ENCODE measurements at places on chromosomes 1 and 21. TPM values are rescaled to one million over a fixed set of nuclear protein-coding genes. Genes with fewer than 3 reads are reported as not detected.

- DNase-seq: no peak
Measured at GRCh38 chr1:103120981-103121380, 12.7 kb upstream of the COL11A1 start.

GRCh38 chr1:207286786-207287468 lies 34.6 kb upstream of the CD55 start:
- no peak for DNase-seq

DNA sequence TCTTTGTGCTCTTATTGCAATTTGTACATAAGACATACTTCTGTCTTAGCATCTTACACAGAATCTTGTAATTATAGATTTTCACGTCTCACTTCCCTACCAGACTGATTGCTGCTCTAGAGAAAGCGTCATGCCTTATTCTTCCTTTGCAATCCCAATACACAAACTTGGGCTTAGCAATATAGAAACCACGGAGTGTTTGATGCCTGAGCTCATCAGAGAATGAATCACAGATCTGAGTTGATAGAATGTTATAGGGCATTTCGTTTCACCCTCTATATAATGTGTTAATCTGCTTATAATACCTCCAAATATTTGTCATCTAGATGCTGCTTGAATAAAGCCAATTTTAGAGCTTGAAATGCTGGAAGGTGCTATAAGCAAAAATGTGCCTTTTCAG lies 6.6 kb downstream of the FMO1 start:
- DNase-seq: no peak

DNA sequence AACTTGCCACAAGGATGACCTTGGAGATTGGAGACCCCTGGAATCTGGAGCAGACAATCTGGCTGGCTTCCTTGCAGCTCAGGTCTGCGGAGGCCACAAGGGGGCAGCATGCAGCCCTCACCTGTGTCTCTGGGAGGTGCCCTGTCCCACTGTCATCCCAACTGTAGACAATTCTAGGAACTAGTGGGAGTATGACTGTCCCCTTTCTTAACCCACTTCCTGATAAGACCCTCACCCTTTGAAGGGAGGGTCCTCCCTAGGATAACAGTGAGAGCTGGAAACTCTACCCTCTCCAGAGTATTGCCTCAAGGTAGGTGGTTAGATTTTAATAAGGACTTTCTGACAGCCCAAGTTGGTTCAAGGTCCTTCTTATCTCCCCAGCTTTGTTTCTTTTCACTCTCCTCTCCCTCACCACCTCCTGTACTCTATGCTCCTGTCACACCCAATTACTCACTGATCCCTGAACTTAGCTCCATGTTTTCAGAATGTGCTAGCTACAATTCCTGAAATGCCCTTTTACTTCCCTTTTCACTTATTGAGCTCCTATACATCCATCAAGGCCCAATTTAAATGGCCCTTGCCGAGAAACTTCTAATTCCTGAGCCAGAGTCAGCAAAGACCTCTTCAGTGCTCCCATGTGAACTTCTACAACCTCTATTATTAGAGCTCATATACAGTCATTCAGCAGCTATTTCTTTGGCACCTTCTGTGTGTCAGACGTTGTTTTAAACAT lies 9.2 kb upstream of the KCNQ4 start:
- DNase-seq: no peak

GRCh38 chr1:42670425-42670824 lies 11.8 kb upstream of the YBX1 start:
- DNase-seq: no peak

DNA sequence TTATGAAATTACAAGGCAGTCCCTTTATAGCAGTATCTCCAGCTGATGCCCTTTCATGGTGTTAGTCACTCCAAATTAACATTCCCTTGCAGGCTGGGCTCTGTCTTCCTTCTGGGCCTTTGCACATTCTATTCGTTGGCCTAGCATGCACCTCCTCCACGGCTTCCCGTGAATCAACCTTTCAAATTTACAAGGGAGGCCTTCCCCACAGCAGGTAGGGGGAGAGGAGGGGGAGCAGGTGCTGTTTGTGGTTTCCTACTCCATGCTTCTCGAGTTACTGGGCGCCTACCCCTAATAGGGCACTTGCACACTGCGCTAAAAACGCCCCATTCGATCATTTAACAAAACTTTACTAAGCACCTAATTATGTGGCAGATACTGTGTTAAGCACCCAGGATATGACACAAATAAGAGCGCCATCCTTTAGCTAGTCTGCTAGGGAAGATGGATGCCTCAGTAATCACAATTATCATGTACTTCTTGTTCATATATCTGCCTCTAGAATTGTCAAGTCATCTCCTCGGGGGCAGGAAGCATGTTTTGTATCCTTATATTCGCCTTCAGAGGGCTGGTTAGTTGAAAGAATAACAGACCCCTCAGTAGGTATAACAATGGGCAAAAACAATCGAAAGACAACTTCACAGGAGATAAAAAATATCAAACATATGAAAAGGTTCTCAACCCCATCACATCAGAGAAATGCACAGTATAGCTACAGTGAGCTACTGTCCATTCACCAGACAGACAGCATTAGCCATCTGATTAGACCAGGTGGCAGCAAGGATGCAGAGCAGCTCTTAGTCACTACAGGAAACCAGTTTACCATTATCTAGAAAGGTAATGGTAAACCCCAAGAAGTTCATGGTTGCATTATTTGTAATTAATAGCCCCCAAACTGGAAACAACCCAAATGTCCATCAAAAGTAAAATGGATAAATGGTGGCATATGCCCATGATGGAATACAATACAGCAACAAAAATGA lies 1.7 kb upstream of the ADAR start:
- DNase-seq: no peak

DNA sequence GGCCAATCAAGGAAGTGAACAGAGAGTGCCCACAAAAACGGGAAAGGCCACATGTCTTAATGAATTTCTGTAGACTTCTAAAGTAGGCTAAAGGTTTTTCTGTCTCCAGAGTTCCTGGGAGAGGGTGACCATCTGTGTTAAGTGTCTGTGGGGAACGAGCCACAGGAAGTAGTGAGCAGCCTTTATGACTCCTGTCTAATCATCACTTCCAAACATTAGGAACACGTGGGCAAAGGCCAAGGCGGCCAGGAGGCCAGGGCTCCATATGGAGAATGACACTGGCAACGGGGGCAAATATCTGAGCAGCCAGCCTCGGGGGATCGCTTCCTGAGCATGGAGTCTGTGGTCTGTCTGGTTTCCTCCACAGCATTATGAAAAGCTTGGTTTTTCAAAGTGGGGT lies 7.1 kb downstream of the FAM89A start:
- DNase-seq: no peak

DNA sequence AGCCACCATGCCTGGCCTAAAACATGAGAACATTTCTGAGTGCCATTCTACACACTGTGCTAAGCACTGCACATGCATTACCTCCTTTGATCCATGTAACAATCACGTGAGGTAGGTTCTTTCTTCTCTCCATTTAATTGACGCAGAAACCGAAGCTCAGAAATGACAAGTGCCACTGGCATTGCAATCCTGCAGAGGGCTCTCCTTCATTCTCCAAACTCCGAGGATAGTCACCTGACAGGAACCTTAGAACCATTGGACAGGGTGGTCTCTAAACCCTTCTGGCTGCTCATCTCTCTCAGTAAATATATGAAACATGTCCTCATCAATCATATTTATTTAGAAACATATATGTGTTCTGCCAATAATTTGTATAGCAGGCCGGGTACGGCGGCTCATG lies 167.1 kb upstream of the JUN start:
- DNase-seq: no peak

DNA sequence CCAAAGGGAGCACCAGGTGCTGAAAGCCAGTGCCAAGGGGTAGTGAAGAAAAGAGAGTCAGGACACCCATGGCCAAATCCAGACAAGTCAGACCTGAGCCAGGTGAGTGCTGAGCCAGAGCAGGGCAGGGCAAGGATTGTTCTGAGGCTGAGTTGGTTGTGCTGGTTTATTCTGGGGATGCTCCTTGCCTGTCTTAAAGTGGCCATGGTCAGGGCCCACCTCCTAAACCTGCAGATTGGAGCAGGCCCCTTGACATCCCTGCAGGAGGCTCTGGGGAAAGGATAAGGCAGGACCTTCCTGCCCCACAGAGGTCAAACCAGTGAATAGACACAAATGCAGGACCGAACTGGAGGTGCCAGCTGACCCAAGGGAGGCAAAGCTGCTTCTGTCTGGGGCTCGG lies 138.4 kb downstream of the HIVEP3 start:
- no peak for DNase-seq

DNA sequence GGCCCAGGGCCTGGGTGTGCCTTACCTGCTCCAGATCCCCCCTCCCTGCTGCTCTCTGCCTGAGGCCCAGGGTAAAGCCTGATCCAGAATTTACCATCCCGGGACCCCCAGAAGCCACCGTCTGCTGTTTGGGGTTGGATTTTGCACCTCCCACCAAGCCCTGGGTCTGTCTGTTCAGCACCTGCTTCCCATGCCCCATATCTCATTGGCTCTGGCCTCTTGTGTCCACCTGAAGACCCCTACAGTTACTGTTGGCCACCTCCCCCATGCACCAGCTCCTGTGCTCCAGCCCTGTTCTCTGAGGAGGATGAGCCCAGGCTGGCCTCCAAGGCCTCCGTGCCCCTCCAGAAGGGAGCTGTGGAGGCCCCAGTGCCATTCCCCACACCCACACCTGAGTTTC lies 113.9 kb downstream of the GRIK3 start:
- DNase-seq: no peak

- DNase-seq: no peak
Measured at GRCh38 chr1:116666187-116667077, 1.1 kb downstream of the IGSF3 start.

- DNase-seq: no peak
Measured at GRCh38 chr1:229538945-229539344, 19.6 kb downstream of the ABCB10 start.

DNA sequence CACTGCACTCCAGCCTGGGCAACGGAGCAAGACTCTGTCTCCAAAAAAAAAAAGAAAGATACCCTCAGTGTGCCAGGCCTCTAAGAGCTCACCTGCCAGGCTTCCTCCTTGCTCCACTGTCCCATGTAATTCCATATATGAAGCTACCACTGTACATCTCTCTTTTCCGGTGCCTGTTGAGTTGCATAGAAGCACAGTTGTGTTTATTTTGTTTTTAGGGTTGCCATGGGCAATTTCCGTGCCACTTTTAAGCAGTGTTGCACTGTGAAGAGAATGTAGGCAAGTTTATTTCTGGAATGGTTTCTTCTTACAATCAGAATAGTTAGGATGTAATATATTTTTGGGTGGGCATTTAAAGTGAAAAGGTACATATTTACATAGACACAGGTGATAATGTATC lies 23.3 kb downstream of the MR1 start:
- DNase-seq: no peak

Gene RNF223
- polyA plus RNA-seq: 0.31 TPM

Gene TMEM269
- 1.6 TPM for polyA plus RNA-seq

Gene KPRP
- not detected for polyA plus RNA-seq

Gene LEPR
- 37.0 TPM for polyA plus RNA-seq
